ENCODE measurements at places on chromosomes 11 and 22.

DNA sequence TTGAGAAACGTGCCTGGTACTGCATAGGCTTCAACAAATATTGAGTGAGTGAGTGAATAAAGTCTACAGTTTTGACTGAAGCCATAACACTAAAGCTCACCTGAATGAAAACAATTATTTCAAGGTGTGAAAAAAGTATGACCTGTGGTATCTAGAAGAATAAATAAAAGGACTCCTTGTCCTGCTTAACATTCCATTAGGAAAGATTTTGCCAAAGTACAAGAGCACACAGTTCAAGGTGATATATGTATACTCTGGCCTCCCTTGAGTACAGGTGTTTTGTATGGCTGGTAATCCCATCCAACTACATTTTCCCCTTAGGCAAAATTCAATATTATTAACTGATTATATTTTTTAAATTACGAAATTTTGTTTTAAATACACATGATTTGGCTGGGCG lies 1.8 kb upstream of the CREBZF start:
- no peak for DNase-seq

GRCh38 chr22:37177221-37177620 lies 10.8 kb downstream of the C1QTNF6 start:
- no peak for DNase-seq

DNA sequence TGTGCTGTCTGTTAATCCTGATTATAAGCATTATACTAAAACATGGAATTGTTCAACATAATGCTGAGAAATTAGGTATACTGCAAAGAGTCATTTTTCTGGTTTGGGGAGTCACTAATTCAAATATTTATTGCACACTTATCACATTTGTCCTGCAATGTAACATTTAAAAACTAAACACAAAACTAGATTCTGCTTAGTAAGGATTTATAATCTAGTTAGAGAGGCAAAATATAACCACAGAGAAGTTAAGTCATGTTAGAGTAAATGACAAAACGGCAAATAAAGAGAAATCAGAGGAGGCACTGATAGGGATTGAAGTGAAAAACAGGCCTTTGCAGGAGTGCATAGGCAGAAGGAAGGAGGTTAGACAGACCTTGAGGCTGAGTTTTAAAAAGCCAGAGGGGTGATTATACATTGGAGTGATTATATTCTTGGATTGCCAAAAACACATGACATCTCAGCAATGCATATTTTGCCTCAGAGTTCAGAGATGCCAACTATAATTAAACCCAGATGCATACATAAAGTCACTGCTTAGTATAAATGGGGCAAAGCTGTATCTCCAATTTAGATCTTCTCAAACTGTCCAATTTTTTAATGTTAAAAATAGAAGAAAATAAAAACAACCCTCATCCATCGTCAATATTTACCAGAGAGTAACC lies 49.7 kb downstream of the CCDC34 start:
- DNase-seq = no peak

GRCh38 chr11:47611348-47611794 lies 17.2 kb upstream of the C1QTNF4 start:
- no peak for DNase-seq

DNA sequence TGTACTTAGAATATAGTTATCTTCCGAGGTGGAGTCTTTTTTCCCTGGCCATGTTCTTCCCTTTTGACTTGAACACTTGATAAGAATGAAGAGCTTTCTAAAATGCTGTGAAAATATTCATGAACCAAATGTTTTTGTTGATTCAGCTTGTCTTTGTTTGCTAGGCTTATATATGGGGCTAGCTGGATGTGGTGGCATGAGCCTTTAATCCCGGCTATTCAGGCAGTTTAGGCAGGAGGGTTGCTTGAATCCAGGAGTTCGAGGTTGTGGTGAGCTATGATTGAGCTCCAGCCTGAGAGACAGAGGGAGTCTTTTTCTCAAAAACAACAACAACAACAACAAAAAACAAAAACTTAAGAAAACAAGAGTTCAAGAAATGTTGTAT lies 23.1 kb downstream of the CBL start:
- no peak for DNase-seq

GRCh38 chr22:32810555-32811133 lies 9.1 kb downstream of the TIMP3 start:
- no peak for DNase-seq

- no peak for DNase-seq
Observed at GRCh38 chr11:92916299-92916698, 53.2 kb upstream of the MTNR1B start.

DNA sequence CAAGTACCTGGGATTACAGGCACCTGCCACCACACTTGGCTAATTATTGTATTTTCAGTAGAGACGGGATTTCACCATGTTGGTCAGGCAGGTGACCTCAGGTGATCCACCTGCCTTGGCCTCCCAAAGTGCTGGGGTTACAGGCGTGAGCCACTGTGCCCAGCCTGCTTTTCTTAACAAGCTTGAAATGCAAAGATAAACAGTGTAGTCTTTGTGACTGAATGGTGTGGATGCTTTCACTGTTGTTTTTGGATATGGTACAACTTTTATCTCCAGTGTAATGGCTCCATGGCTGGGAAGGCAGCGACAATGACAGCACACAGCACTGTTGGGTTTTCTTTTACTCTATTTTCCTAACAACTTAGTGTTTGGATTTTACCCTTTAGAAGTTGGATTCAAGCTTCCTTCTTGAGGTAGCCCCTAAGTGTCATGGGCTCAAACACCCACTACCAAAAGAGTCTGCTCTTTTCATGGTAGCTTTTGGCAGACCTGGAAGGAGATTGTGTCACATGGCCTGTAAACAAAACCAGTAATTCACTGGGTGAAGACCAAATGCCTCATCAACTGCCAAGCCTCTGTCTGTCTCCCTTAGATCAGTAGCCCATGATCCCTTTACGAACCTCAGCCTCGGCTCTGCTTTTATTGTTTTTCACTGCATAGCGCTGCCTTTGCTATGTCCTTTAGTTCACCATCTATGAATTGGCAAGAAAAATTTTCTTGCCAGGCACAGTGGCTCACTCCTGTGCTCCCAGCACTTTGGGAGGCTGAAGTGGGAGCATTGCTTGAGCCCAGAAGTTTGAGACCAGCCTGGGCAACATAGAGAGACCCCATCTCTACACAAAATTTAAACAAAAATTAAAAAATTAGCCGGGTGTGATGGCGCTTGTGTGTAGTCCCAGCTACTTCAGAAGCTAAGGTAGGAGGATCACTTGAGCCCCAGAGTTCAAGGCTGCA lies 6.4 kb downstream of the VPS51 start:
- DNase-seq = no peak

DNA sequence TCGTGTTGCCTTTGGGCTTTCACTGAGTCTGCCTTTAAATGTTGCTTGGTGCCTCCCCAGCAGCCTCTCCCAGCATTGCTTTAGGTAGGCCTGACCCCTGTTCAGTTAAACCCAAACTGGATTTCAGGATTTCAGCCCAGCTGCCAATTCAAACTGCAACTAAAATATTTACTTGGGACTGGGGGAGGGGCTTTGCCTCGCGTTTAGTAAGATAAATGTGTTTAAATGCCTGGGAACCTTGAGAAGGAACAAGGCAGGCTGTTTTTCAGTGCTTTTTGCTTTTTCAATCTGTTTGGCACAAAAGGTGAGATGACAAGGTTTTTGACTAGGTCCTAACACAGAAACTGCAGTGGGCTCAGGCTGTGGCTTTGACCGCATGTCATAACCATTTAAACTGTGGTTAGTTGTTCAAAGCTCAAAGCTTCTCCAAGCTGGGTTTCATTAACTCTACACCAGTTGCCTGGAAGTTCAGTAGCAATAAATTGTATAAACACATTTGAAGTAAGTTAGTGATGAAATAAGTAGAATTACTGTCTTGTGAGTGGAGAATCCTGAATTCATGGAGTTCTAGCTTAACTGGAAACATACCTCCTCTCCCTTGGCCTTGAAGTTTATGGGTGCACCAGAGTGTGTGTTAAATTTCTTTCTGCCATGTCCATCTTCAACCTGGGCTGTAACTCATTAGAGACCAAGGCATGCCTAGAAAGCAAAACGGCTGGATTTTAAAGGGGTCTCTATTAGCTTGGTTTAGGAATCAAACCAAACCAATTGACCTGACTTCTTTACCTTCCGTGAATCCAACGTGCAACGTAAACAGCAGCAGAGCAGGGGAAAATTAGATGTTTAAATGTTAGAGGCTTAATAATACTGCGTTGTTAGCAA lies 3.6 kb downstream of the PKNOX2 start:
- no peak for DNase-seq

DNA sequence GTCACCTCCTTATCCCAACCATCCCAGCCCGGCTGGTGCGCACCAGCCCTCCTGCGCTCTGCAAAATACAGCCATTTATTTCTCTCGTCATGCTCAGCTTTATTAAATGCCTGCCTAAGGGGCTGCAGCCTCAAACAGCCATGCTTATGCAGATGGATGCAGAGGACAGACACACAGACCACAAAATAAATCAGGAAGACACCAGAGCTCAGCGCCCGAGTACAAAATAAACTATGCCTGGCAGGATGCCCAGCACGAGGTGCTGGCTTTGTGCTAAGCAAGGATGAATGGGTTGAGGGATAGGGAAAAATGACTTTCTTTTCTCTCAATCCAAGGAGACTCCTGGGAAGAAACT lies 70.5 kb downstream of the RPUSD4 start:
- DNase-seq = no peak

GRCh38 chr11:17774232-17775034 lies 39.9 kb downstream of the KCNC1 start:
- DNase-seq = no peak

DNA sequence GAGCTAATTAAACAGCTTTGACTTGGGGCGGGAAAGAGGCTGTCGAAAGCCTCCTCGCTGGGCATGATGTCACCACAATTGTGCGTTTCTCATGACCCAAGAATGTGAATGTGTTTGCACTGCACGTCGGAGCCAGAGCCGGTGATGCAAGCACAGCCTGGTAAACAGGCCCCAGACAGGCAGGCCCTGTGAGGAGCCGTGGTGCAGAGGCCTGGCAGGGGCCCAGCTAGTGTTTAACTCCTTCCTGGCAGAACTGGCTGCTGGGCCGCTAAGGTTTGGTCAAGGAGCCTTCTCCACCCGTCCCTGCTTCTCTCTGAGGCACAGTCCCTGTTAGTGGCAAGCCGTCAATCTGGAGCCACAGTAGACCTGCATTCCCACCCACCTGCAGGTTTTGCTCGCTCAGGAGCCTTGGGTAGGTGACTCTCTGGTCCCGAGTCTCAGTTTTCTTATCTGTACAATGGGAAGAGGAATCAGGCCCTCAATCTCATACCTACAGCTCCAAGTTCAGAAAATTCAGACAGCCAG lies 25.4 kb upstream of the SMTN start:
- peak; percentile 73 for DNase-seq

- no peak for DNase-seq
Observed at GRCh38 chr11:24084956-24085355, 411.9 kb upstream of the LUZP2 start.

DNA sequence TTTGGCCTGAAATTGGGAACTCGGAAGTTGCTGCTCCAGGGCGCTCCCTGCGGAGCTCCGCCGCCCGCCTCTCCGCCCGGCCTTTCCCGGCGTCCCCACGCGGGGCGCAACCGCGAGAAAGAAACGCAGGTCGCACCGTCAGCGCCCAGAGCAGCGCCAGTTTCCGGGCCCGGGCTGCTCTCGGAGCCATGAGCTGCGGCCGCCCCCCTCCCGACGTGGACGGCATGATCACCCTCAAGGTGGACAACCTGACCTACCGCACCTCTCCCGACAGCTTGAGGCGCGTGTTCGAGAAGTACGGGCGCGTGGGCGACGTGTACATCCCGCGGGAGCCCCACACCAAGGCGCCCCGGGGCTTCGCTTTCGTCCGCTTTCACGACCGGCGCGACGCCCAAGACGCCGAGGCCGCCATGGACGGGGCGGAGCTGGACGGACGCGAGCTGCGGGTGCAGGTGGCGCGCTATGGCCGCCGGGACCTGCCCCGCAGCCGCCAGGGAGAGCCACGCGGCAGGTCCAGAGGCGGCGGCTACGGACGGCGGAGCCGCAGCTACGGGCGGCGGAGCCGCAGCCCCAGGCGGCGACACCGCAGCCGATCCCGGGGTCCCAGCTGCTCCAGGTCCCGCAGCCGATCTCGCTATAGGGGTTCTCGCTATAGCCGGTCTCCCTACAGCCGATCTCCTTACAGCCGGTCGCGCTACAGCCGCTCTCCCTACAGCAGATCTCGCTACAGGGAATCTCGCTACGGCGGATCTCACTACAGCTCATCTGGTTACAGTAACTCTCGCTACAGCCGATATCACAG lies 521 bp downstream of the SRSF8 start:
- DNase-seq = peak; percentile 71

DNA sequence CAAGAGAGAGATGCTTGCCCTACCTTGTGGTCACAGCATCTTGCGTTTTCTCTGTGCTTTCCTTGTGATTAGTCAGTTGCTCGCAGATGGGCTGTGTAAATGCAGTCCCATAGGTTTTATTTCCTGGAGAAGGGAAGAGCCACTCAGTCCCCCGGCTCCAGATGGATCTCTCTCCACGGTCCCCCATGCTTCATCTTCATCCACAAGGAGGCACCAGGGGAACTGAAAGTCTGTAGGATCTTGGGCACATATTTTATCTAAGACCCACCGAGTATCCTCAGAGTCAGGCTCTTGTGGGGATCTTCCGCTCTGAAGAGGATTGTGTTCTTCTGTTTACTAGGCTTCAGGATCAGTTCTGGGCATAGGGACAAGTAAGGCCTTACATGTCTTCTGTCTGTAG lies 66.8 kb upstream of the E2F8 start:
- DNase-seq = no peak

GRCh38 chr22:44620841-44621257 lies 81.2 kb upstream of the PRR5 start:
- DNase-seq = no peak

DNA sequence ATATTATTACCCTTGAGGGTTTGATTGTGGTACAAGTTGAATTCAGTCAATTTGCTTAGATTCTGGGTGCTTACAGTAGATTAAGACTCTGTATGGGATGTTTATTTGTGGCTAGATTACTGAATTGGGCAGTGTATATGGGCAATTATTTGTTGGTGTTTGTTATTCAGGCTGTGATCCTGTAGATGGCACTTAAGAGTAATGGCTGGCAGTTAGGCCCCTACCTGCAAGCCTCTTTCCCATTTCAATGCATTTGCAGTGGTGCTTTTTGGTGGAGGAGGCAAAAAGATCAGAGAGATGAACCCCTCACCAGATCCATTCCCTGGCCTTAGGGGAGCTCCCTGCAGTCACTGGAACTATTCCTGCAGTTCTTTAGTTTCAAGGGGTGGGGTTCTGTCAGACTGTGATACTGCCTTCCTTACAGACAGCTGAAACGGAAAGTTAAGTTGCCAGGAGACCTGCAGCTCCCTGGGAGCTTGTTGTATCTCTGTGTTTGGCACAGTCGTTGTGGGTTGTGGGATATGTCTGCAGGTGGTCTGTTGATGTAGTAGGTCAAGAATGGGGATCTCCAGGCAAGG lies 199.5 kb downstream of the AASDHPPT start:
- no peak for DNase-seq

GRCh38 chr11:69915501-69916250 lies 96.5 kb upstream of the FGF3 start:
- peak; percentile 81 for DNase-seq

- no peak for DNase-seq
Observed at GRCh38 chr22:42889304-42889703, 32.2 kb upstream of the ARFGAP3 start.

Measured in HEK293T (cell line).